ENCODE measurements at places on chromosomes 1 and 21. TPM values are rescaled to one million over a fixed set of nuclear protein-coding genes. Genes with fewer than 3 reads are reported as not detected.

The DLGAP3 gene
- 0.16 TPM for polyA plus RNA-seq

The GPR157 gene
- polyA plus RNA-seq: 0.68 TPM

The IFNGR2 gene
- polyA plus RNA-seq: 53.2 TPM

The DHRS3 gene
- polyA plus RNA-seq: 13.2 TPM

The TSSK3 gene
- 2.9 TPM for polyA plus RNA-seq

Data from forelimb muscle (tissue), 1 donor.